ENCODE measurements at places on chromosomes 16 and 17. TPM values are rescaled to one million over a fixed set of nuclear protein-coding genes. Genes with fewer than 3 reads are reported as not detected.

Gene PRR11
- total RNA-seq = 2.1 TPM

Gene C17orf67
- total RNA-seq = 0.78 TPM

Gene GDPD3
- 0.78 TPM for total RNA-seq

Gene TM4SF5
- total RNA-seq = not detected

Gene SYNGR2
- 32.0 TPM for total RNA-seq
